ENCODE measurements at places on chromosomes 4 and X.

DNA sequence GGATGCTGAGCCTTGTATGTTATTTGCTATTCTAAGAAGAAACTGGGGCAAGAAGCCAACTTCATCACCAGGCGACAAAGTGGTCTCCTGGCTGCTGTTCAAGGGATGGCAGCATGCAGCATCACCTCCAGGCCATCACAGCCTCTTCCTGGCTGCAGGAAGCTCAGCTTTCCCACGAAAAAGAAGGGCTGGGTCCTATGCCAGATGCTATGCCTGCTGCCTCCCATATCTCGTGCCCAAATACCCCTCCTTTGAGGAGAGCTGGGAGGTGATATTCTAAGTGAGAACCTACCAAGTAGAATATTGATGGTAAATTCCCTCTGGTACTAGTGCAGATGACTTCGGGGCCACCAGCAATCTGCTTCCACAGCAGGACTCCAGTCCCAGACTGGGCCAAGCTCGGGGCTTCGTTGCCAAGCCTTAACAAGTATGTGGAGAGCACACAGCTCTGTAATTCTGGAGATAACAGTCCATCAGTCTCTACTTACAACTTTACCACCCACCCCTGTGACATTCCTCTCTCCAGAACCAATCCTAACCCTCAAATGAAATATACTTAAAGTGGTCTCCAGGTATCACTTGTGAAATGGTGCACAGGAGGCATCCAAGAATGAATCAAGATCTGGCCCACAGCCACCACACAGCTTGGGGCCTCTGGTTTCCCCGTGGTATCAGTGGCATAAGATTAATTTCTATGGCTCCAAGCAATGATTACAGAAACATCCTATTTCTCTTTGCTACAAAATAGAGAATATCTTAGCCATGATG, 149.3 kb downstream of the PALLD start:
- peak; percentile 75 for DNase-seq

DNA sequence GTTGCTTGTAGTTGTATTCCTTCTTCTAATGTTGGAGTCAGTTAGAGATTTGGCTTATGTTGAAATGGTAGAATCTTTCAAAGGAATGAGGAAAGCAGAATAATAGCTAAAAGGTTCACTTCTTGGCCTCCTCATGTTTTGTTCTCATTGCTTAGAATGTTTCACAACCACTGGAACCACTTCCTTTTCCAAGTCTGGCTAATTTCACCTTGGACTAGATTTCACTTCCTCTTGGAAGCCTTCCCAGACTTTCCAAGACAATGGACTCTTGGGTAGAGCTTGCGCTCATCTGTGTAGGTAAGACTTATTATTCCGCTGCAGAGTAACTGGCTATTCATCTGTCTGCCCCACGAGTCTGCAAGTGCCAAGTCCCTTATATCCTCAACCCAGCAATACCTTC, 8.3 kb downstream of the SPATA18 start:
- no peak for DNase-seq

GRCh38 chr4:141254326-141254725, 33.6 kb downstream of the ZNF330 start:
- DNase-seq, result no peak

- DNase-seq, result no peak
Observed at GRCh38 chrX:107686026-107686425, 57.7 kb downstream of the PRPS1 start.

DNA sequence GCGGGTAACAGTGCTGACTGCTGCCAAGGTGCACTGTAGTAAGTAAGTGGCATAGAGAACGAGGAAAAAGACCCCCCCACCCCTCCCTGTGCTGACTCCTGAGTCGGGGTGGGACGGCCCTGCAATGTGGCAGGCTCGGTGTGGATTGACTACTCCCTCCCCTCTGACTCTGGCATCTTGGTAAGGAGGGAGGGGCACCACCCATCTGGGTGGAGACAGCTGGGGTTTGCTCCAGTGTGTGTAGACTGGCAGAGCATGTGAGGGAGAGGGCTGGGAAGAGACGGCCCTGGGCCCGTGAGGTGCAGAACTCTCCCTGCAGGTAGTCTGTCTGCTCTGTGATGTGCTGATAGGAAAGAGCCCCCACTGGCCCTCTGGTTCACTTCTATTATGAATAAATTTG, 31.0 kb downstream of the NSG1 start:
- no peak for DNase-seq

GRCh38 chr4:7428261-7429068, 6.3 kb downstream of the PSAPL1 start:
- DNase-seq, result no peak

DNA sequence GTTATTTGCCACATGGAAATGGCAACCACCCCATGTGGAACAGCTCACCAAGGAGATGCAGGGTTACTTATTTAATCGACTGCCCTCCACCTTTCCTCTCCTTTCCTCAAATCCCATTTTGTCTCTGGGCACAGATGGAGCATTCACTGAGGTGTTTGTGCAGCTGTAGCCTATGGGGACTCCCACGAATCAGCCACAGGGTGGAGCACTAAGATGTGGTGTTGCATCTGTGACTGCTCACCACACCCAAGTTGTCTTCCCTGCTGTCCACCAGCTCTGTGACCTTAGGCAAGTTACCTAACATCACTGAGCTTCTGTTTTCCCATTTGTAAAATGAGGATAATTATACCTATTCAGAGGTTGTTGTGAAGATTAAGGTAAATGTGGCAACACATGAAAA, 252.4 kb upstream of the CPEB2 start:
- peak; percentile 1 for DNase-seq

GRCh38 chrX:108138814-108139702, 47.5 kb downstream of the ATG4A start:
- DNase-seq, result no peak

DNA sequence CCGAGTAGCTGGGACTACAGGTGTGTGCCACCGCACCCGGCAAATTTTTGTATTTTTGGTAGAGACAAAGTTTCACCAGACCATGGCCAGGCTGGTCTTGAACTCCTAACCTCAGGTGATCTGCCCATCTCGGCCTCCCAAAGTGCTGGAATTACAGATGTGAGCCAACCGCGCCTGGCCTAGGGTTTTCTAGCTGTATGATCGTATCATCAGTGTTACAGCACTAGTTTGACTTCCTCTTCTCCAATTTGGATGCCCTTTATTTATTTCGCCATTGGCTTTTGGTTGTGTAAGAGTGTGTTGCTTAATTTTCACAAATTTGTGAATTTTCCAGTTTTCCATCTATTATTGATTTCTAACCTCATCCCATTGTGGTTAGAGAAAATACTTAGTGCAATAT, 5.2 kb downstream of the TKTL1 start:
- DNase-seq, result no peak

DNA sequence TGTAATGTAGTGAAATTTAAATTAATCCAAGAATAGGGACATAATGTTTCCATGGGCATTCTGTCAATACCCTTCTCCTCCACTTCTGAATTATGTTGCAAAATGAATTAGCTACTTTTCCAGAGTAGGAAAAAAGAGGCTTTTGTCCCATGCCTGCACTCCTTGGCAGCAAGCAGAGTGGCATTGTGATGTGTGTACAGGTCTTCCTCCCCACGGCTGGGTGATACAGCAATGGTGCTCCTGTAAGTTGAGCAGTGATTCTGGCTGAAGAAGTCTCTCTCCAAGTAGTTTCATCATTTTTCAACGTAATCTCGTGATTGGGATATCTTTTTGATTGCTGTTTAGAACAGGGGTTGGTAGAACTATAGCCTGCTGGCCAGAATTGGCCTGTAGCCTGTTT, 59.9 kb downstream of the KIT start:
- no peak for DNase-seq

DNA sequence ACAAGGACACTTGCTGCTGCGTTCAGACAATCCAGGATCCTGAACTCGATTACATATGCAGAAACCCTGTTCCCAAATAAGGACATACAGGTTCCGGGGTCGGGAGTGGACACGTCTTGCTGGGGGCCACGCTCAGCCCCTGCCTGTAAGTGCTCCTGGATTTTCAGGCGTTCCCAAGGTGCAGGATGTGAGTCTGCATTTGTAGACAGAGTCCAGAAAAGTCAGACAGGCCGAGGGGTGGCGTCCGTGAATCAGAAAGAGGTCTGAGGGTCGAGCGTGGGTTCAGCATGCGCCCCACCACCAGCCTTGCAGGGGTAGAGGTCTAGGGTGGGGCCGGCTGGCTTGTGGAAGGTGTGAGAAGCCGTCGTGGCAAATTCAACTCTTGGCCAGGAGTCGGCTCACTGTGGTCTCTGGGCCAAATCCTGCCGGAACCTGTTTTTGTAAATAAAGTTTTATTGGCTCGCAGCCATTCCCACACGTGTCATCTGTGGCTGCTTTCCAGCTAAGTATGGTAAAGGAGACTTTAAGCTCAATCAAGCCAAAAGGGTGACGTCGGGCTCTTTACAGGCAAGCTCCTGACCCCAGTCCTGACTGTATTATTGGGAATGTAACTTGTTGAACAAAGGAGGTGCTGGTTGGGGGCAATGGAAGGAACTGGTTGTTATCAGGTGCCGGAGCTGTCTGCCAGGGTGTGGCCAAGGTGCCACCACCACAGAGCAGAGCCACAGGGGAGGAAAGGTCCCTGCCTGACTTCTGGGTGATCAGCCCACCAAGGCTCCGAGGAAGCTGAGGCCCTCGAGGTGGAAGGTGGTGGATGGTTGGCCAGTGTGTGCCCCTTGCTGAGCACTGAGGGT, 7.4 kb downstream of the DOK7 start:
- no peak for DNase-seq

- DNase-seq, result no peak
Observed at GRCh38 chrX:39020051-39020669, 218.9 kb downstream of the MID1IP1 start.

DNA sequence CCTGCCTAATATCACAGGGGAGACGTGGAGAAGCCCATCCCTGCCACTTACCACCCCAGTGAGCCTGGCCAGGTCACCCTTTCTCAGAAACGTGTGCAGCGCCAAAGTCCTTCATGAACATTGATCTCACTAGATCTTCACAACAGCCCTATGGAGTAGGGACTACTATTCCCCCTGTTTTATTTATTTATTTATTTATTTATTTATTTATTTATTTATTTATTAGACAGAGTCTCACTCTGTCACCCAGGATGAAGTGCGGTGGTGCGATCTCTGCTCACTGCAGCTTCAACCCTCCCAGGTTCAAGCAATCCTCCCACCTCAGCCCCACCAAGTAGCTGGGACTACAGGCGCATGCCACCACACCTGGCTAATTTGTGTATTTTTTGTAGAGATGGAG, 61.8 kb downstream of the PPP2R2C start:
- no peak for DNase-seq

DNA sequence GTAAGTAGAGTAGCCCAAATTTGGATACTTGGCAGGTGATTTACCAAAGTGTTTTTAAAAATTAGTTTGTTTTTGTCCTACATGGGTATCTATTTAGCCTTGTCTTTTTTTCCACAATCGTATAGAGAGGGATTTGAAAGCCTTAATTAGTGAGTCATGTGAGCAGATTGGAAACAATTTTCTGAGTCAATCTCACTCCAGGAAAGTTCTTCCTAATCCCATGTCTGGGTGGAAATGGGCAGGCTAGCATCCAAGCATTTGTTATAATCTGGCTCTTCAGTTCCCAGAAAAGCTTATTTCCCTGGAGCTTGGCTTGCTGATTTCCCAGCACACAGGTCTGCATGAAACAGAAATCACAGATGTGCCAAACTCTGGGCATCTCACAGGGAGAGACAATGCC, 426.9 kb upstream of the BOD1L1 start:
- no peak for DNase-seq

DNA sequence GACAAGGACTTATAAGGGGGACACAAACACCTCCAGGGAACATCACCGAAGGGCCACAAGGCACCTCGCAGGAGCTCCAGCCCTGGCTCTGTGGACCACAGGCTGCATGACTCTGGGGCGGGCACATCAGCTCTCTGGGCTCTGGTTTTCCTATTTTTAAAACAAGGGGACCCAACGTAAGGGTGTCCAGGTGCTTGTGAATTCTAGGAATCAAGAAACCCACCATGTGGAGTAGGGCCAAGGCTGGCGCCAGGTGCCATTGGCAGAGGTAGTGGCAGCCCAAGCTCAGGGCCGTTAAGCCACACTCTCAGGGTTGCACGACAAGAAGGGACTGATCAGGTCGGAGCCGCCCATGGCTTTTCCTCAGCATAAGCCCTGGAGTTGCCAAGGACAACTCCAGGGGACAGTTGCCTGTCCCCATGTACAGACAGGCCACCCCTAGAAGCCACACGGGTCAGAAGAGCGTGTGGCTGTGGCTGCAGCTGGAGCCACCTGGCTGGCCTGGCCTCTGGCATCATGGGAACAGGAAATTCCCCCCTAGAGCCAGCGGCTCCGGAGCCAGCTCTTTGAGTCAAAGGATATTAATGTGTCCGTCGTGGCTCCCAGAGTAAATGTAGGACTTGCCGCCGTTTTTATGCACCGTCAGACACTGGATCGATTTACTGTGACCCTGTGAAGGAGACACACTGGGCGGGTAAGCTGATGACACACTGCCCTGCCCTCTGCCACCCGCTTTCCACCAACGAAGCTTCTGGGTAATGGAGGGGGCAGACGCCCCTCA, 32.5 kb downstream of the WDR1 start:
- no peak for DNase-seq

DNA sequence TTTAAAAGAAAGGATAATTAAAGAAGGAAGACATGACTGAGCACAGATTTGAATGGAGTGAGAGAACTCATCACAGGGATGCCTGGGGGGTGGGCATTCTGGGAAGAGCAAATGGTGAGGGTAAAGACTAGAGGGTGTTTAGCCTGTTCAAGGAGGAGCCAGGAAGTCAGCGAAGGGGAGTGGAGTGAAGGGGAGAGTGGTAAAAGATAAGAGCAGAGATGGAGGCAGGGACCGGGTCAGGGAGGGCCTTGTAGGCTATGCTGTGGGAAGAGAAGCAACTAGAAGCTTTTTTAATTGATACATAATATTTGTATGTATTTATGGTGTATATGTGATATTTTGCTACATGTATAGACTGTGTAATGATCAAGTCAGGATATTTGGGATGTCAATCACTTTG, 2.2 kb upstream of the VGLL1 start:
- no peak for DNase-seq

- DNase-seq, result no peak
Observed at GRCh38 chrX:40960041-40960440, 125.2 kb upstream of the USP9X start.

- no peak for DNase-seq
Observed at GRCh38 chrX:43083016-43083415, 305.1 kb upstream of the PPP1R2C start.

- DNase-seq, result no peak
Observed at GRCh38 chr4:19961091-19961490, 290.6 kb upstream of the SLIT2 start.

DNA sequence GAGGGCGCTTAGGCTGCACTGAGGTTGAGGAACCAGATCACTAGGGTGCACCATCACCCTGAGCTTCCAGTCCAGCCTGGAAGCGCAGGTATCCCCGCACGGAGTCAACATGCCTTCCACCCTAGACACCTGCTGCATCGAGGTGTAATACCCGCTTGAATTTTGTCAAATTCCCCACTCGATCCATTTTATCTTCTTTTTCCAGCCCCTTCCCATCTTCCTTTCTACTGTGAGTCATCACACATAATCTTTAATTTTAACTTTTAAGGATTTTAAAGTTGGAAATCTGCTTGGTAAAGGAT, 821 bp downstream of the PLK4 start:
- DNase-seq, result no peak

DNA sequence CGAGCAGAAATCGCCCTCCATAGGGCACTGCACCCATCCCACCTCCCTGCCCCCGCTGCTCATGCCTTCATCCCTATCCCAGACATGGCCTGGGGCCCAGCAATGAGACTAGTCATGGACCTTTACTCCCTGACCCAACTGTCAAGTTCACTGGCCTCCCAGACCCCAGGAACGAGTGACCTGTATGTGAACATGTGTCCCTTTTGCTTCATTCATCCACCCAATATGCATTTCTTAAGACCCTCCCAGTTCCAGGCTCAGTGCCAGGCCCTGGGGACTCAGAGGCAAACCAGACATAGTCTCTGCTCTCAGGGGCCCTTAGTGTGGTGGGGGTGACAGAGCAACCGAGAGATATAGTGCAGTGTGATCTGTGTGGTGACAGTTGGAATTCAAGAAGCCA, 67.0 kb downstream of the EFNB1 start:
- DNase-seq, result no peak
